ENCODE measurements at places on chromosomes 1 and 21.

DNA sequence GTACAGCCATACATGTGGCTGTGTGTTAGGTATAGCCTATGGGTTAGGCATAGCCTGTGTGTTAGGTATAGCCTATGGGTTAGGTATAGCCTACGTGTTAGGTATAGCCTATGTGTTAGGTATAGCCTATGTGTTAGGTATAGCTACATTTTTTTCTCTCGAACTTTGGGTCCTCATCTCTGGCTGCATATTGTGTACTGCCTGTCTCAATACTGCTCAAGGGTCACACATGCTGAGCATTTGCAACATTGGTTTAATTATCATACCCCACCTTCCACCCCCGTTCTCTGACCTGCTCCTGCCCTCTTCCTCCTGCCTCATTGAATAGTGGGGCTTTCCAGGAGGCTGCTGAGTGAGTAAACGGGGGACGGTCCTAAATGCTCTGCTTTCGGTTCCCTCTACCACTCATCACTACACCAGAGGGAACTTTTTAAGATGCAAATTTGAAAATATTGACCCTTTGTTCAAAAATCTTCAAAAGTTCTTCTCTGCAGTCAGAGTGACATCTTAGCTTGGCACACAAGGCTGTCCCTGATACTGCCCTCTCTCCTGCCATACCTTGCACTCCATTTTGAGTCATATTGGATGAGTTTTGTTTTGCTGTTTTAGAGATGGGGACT lies 17.8 kb downstream of the OR2B11 start:
- DNase-seq = no peak

GRCh38 chr1:246629030-246629429 lies 62.8 kb downstream of the CNST start:
- DNase-seq = no peak

DNA sequence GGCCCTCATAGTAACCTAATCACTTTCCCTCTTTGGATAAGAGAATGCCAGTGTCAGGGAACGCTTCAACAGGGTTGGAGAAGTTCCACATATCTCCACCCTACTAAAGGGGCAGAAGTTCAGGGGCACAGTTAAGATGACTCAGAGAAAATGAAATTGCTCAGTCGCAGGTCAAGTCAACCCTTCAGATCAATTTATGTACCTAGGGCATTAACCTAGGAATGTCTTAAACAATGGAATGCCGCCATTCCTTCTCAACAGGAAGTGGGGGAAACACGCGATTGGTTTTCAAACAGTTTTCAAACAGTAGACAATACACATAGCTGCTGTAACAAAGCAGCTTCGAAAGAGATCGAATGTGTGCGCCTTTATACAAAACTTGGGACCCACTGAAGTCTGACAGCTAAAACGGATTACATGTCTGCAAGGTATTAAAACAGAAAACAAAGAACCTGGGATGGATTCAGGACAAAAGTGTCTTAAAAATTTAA lies 897 bp downstream of the SLC25A24 start:
- DNase-seq = no peak

GRCh38 chr1:8352471-8352845 lies 34.5 kb downstream of the SLC45A1 start:
- no peak for DNase-seq

DNA sequence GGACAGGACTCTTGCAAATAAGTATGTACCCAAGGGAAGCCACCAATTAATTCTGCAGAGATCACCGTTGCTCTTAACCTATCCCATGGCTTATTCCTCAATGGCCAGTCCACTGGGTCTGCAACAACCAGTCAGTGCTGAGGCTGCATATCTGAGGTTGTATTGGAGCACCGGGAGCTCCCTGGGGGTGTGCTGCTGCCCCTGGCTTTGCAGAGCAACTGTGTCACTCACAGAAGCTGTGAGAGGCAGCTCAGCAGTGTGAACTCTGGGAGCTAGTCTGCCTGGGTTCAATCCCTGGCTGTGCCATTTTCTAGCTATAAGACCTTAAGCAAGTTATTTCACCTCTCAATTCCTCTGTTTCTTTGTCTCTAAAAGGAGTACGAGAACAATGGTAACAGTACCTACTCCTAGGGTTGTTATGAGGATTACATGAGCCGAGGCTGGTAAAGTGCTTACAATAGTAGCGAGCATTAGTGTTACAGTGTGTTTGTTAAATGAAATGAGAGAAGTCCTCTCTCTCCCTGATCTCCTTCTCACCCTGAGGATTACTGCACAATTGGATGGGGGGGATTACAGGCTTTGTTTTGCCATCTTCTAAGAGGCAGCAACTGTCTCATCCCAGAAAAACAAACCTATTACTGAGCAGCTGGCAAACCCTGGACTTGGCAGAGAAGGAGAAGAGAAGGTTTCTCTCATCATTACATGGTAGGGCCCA lies 3.6 kb downstream of the RXRG start:
- DNase-seq = no peak

DNA sequence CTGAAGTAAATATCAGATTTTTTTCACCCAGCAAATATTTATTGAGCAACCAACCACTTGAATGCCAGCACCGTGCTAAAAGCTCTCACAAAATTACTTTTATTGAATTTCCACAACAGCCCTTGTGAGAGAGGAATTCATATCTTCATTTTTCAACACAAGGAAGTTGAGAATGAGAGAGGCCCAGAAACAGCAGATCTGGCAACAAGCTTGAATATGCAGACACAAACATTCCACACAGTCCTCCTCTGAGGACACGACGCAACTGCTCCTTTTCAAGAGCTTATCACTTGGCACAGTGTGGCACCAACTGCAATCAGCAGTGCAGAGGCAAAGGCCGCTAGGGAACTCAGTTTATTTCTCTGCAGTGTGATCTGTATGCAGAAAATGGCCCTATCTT lies 32.2 kb upstream of the IFNAR2 start:
- DNase-seq = no peak

GRCh38 chr1:41842993-41843755 lies 75.5 kb downstream of the HIVEP3 start:
- DNase-seq = no peak

- no peak for DNase-seq
These were observed 22.6 kb upstream of the GBP4 start for GRCh38 chr1:89221341-89221740.

DNA sequence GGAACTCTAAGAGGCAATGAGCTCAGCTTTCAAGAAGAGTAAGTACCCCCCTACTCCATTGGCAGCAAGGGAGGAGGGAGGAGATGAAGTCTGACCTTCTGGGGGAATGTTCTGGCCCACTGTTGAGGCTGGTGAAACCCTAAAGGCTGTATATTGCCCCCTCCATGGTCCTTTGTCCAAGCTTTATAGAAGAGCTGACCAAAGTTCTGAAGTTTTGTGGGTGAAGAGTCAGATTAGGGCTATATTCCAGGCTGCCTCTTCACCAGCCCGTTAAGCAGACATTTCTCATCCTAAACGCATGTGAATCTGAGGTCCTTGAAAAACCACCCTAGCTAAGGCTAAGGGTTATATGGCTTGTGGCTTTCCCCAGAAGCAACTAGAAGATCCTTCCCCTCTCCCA lies 1.4 kb downstream of the C1orf94 start:
- no peak for DNase-seq

DNA sequence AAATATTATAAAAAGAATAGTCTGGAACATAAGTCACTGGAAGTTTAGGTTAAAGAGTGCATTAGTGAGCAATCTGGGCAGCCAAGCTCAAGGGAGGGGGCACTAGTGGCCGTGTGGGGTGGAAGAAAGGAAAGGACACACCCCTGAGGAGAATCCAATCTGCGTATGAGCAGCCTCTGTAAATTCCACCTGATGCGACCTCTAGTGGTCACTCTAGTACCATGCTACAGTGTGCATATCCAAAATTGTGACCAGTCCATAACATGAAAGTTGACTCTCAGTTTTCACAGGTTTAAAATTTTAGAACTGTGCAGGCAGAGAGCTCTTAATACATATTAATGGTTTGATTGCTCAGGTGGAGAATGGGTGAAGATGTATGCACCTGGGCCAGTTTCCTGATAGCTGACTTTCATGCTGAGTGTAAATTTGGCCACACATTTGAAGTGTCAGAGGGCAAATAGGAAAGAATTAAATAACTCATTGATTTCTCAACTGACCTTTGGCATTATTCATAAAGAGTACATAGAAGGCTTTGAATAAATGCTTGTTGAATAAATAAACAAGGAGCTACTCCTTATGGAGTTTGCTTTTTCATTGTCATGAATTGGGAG lies 105.9 kb upstream of the C21orf91 start:
- DNase-seq = no peak

GRCh38 chr21:31618696-31619430 lies 40.6 kb upstream of the SOD1 start:
- DNase-seq = no peak

GRCh38 chr1:225424562-225425200 lies 3.2 kb downstream of the LBR start:
- DNase-seq = no peak

GRCh38 chr1:196193896-196194559 lies 414.2 kb downstream of the KCNT2 start:
- no peak for DNase-seq

DNA sequence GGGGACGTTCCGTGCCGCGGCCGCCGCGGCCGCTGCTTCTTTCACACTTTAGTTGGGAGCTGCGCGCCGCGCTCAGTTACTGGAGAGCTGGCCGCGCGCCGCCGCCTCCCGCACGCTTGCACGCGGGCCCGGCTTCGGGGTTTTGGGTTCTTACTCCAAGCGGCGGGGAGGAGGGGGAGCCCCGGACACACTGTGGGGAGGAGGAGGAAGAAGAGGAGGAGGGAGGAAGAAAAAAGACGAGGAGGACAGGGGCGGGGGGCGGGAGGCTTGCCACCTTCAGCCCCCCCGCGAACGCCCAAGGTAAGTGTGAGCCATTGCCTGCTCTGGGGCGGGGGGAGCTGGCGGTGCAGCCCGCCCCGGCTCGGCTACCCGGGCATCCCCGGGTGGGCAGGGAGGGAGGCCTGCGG lies 243 bp downstream of the C1orf21 start:
- DNase-seq = no peak

GRCh38 chr1:51916587-51917405 lies 38.3 kb upstream of the NRDC start:
- no peak for DNase-seq

- DNase-seq = no peak
These were observed 181.0 kb downstream of the PTPRU start for GRCh38 chr1:29417147-29417858.

DNA sequence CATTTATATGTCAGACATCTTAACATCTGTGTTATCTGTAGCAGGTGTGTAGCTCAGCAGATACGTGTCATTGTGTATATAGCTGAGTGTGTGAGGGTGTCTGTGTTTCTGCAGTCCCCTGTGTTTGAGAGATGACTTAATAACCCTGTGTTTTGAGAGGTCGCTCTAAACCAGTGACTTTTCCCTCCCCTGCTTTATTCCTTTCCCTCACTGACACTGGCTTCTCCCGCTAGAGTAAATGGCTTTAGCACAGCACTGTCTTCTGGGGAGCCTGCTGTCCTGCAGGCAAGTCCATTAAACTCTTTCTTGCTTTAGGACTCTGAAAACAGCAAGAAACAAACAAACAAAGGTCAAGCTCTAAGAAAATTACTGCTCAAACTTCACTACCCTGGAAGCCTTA lies 53.0 kb downstream of the VANGL1 start:
- DNase-seq = no peak

GRCh38 chr1:119987112-119987511 lies 82.3 kb downstream of the NOTCH2 start:
- no peak for DNase-seq

DNA sequence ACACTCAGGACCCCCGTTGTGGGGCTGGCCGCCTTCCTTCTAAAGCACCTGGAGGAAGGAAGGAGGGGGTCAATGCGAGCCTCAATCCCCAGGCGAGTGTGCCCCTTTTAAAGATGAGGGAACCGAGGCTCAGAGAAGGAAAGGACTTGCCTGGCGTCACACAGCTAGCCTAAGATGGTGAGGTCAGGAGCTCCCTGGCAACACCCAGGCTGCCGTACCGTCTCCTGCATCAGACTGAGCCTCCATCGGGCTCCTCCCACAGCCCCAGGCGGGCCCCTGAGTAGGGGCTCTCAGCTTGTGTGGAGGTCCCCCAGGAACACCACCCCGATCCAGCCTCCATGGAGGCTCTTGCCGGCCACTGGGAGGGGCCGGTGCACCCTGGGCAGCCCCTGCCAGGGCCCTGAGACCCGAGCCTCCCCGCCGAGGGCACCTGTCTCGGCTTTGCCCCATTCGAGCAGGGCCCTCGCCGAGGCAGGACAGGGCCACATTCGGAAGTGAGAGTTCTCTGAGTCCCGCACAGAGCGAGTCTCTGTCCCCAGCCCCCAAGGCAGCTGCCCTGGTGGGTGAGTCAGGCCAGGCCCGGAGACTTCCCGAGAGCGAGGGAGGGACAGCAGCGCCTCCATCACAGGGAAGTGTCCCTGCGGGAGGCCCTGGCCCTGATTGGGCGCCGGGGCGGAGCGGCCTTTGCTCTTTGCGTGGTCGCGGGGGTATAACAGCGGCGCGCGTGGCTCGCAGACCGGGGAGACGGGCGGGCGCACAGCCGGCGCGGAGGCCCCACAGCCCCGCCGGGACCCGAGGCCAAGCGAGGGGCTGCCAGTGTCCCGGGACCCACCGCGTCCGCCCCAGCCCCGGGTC lies at the start of gene AIRE:
AIRE (plus strand) TSS at position 739 of the 855 bp plus-strand sequence. CDS start 131 bp downstream, outside the sequence.
- no peak for DNase-seq

DNA sequence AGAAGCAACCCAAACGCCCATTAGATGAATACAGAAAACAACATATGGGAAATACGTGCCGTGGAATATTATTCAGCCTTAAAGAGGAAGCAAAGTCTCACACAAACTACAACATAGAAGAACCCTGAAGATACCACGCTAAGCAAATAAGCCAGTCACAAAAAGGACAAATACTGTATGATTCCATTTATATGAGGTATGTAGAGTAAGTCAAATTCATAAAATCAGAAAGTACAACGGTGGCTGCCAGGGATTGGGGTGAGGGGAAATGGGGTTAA lies 54.2 kb downstream of the SIPA1L2 start:
- DNase-seq = no peak

DNA sequence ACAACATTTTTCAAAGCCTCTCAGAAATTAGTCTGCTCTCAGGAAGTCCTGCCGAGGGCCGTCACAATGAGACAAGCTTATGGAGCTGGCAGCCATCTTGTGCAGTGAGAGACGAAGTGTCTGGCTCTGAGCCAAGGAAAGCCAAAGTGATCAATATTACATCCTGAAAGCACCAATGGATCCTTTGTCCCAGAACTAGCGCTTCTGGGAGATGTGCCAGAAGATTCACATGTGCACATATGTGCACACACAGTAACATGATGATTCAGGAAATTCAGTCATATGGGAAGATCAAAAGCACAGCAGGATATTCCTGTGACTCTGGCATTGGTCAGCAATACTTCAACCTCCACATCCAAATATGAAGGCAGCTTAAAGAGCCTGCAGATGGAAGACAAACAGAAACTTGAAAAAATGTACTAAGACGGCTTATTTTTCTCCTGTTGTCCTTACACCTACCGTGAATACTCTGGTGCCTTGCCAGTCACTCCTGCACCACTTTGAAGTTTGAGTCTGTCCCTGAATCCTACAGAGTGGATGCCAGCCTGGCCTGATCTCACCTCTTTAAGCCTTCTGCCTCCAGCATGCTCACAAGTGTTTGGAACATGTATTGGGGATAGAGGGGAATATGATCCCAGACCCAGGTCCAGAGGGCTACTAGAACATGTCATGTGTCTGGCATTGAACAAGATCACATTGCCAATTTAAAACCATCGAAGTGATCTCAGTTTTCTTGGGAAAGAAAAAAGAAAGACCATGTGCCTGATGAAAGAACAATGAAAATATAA lies 44.5 kb upstream of the PRRX1 start:
- DNase-seq = no peak

GRCh38 chr1:26923711-26924110 lies 2.2 kb downstream of the NUDC start:
- DNase-seq = no peak

- no peak for DNase-seq
These were observed 201.6 kb downstream of the PBX1 start for GRCh38 chr1:164760569-164760968.

- DNase-seq = no peak
These were observed 144.1 kb downstream of the CENPF start for GRCh38 chr1:214747050-214747635.

All from GOT3 (cell line).